ENCODE measurements at places on chromosomes 1 and 21. TPM values are rescaled to one million over a fixed set of nuclear protein-coding genes. Genes with fewer than 3 reads are reported as not detected.

GRCh38 chr1:33332357-33332789 lies 11.5 kb upstream of the A3GALT2 start:
- H3K4me3 ChIP-seq = no peak overlapping the region
- no peak for DNase-seq
- peaks cover 67% of the 10 kb centered on the region for H3K4me1 ChIP-seq
- peaks cover 58% of the 10 kb centered on the region for H3K36me3 ChIP-seq
- no peaks in the 10 kb centered on the region for H3K27me3 ChIP-seq

DNA sequence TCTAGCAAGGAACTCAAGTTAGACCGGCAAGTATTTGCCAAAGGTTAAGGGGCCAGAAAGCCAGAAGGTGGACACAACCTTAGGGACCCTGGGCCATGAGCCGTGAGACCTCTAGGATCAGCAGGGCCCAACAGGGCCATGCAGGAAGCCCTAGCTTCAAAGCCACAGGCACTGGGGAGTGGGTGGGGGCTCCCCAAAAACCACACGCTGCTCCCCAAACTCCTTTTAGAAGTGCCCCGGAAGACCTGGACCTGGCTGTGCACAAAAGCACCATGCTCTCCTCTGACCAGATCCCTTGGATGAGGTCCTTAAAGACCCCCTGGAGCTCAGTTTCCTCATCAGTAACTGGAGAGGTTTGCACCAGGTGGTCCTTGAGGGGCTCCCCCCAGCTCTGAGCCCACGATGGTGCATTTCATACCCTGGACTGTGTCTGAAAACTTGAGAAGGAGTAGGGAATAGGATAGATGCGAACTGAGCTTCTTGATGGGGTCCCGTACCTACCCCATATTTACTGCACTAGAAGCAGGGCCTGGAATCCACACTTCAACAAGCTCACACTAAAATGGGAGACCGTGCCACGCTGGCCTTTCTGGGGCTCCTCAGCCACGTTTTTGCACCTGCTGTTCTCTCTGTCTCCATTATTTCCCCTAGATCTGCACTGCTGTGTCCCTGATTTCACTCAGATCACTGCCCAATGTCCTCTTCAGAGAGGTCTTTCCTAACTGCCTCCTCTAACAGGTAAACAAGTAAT lies 40.6 kb upstream of the LBR start:
- H3K4me1 ChIP-seq = no peaks in the 10 kb centered on the region
- H3K27me3 ChIP-seq = no peaks in the 10 kb centered on the region
- peak overlapping the region; percentile 39 for H3K4me3 ChIP-seq
- no peak overlapping the region for H3K27ac ChIP-seq
- no peaks in the 10 kb centered on the region for H3K36me3 ChIP-seq
- DNase-seq = no peak

OR13G1 gene
- not detected for total RNA-seq

DNA sequence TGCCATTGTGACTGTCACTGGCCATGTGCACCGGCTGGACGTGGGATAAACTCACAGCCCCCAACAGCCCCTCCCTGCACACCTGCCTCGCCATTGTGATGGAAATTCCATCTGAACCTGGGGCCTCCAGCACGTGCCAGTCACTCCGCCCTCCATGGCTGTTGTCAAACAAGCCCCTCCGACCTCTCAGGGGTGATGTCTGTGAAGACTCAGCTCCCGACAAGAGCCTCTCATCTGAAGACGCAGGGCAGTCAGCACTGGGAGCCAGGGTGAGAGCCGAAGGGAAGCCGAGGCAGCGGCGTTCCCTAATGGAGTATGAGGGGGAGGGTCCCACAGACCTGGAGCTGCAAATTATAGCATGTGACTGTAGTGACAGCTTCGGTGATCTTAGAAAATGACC lies 1.4 kb upstream of the KRTAP10-2 start:
- H3K27me3 ChIP-seq = no peaks in the 10 kb centered on the region
- no peak overlapping the region for H3K4me3 ChIP-seq
- no peaks in the 10 kb centered on the region for H3K4me1 ChIP-seq
- no peak overlapping the region for H3K27ac ChIP-seq
- H3K36me3 ChIP-seq = no peaks in the 10 kb centered on the region

NOC2L gene
- total RNA-seq = 54.0 TPM

MYCL gene
- 1.8 TPM for total RNA-seq

- H3K36me3 ChIP-seq = no peaks in the 10 kb centered on the region
- H3K27ac ChIP-seq = no peak overlapping the region
- no peaks in the 10 kb centered on the region for H3K4me1 ChIP-seq
- H3K27me3 ChIP-seq = no peaks in the 10 kb centered on the region
- H3K4me3 ChIP-seq = no peak overlapping the region
Observed at GRCh38 chr1:246695136-246695535, 29.1 kb upstream of the SCCPDH start.

- H3K4me1 ChIP-seq = no peaks in the 10 kb centered on the region
- H3K27ac ChIP-seq = peak within 1 kb of the TSS; percentile 69
- DNase-seq = no peak
- no peaks in the 10 kb centered on the region for H3K36me3 ChIP-seq
Observed at GRCh38 chr1:69567652-69568420, at the start of gene LRRC7. Gene LRRC7, plus strand, starts transcription at chr1:69567922. Its CDS starts 718 bp downstream, at chr1:69568640.

CACHD1 gene
- total RNA-seq = 7.4 TPM

ADAM30 gene
- total RNA-seq = not detected

- no peak overlapping the region for H3K27ac ChIP-seq
- H3K36me3 ChIP-seq = no peaks in the 10 kb centered on the region
- no peak for DNase-seq
- peaks cover 19% of the 10 kb centered on the region for H3K4me1 ChIP-seq
- no peak overlapping the region for H3K4me3 ChIP-seq
- no peaks in the 10 kb centered on the region for H3K27me3 ChIP-seq
Observed at GRCh38 chr1:110310300-110310699, 28.9 kb upstream of the RBM15 start.

DNA sequence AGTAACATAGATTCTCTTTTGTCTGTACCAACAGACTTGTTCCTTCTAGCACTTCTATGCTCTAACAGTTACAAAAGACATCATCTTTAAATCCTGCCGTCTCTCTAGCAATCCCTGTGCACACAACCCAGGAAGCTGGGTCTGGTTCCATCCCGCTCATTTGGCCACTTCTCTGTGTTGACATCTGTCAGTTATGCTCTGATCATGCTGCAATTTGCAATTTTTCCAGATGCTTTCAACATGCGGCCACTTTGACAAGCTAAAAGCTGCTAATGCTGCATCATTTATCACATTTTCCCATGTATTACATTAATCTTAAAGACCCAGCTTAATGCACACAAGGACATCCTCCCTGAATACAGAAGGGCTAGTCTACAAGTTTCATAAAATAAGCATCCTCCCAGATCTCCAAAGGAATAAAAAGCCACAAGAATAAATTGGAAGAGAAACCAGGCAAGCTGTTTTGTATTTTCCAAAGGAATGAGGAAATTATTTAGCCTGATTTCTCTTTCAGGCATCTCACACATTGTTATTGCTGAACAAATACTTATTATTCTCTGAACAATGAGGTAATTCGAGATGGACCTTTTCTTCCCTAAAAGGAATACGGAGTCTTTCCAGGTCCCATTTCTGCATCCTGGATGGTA lies 19.0 kb upstream of the LRRC52 start:
- no peaks in the 10 kb centered on the region for H3K27me3 ChIP-seq
- H3K36me3 ChIP-seq = no peaks in the 10 kb centered on the region
- H3K27ac ChIP-seq = no peak overlapping the region
- no peak for DNase-seq
- no peak overlapping the region for H3K4me3 ChIP-seq

CCDC27 gene
- not detected for total RNA-seq

- peaks cover 85% of the 10 kb centered on the region for H3K4me1 ChIP-seq
- no peak for DNase-seq
- no peaks in the 10 kb centered on the region for H3K27me3 ChIP-seq
- peak overlapping the region; percentile 81 for H3K27ac ChIP-seq
Observed at GRCh38 chr1:203525685-203526084, 31.7 kb downstream of the OPTC start.

DNA sequence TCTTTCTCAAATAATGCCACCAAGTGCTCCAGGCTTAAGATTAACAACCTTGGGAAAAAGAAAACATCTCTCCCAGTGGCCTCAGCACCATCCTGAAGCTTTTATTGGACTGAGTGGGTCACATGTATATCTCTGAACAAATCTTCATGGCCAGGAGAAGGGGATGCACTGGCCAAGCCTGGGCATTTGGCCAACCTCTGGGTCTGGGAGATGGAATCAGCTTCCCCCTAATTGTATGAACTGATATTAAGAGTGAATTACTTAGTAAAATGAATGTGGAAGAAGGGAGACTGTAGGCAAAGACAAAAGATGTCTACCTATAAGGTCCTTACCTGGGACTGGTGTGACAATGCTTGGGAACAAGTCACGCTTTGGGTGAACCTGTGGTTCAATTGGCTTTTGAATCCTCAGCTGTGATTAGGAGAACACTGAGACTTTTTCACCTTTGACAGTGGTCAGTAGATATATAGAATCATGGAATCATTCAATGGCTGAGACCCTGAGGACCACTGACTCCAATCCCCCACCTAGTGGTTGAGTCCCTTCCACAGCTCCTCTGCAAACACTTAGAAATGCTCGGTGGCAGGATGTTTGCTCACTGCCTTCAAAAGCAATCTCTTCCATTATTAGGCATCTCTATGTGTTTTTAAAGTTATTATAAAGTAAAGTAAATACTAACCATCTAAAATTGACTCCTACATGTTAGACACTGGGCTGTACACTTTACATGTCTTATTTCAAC lies 102.6 kb upstream of the ATP1A1 start:
- no peaks in the 10 kb centered on the region for H3K36me3 ChIP-seq
- H3K4me3 ChIP-seq = no peak overlapping the region
- DNase-seq = no peak

DNA sequence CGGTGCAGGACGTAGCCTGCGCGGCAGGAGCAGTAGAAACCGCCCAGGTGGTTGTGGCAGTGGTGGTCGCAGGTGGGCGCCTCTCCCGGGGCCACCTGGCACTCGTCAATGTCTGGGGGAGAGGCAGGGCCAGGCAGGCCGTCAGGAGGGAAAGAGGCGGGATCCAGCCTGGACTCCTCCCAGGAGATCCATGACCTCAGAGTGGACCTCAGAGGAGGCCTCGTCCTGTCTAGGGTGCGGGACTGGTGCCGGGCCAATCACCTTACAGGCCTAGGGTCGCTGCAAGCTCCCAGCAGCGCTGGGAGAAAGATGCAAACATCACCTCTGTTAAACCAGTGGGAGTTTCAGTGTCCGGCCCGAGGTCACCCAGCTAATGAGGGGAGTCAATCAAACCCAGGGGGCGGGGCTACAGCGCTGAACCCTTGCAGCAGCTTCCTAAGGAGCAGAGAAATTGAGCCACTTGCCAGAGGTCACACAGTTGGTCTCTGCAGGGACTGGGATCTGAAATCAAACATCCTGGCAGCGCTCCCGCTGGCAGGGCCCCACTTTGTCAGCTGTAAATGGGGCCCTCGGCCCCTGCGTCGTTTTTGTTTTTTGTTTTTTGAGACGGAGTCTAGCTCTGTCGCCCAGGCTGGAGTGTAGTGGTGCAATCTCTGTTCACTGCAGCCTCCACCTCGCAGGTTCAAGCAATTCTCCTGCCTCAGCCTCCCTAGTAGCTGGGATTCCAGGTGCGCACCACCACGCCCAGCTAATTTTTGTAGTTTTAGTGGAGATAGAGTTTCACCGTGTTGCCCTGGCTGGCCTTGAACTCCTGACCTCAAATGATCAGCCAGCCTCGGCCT lies 1.4 kb downstream of the MASP2 start:
- no peak overlapping the region for H3K4me3 ChIP-seq
- DNase-seq = no peak
- no peak overlapping the region for H3K27ac ChIP-seq
- H3K36me3 ChIP-seq = no peaks in the 10 kb centered on the region

DNA sequence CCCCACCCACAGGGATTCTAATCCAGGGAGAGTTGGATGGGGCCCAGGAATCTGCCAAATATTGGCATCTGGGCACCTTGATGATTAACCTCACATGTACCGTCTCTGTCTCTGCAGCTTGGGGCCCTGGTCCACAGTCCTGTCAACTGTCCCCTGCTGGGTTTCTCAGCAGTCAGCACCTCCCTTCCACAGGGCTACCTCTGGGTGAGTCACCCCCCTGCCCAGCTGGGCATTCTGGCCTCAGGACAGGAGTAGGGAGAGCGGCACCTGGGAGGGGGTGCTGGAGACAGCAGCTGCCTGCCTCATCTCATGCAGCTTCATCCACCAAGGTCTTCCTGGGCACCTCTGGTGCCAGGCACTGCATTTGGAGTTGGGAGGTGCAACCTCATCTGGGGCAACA lies 100.6 kb upstream of the ACTL8 start:
- H3K36me3 ChIP-seq = no peaks in the 10 kb centered on the region
- H3K4me1 ChIP-seq = no peaks in the 10 kb centered on the region
- DNase-seq = no peak
- H3K27ac ChIP-seq = no peak overlapping the region
- H3K4me3 ChIP-seq = no peak overlapping the region

DNA sequence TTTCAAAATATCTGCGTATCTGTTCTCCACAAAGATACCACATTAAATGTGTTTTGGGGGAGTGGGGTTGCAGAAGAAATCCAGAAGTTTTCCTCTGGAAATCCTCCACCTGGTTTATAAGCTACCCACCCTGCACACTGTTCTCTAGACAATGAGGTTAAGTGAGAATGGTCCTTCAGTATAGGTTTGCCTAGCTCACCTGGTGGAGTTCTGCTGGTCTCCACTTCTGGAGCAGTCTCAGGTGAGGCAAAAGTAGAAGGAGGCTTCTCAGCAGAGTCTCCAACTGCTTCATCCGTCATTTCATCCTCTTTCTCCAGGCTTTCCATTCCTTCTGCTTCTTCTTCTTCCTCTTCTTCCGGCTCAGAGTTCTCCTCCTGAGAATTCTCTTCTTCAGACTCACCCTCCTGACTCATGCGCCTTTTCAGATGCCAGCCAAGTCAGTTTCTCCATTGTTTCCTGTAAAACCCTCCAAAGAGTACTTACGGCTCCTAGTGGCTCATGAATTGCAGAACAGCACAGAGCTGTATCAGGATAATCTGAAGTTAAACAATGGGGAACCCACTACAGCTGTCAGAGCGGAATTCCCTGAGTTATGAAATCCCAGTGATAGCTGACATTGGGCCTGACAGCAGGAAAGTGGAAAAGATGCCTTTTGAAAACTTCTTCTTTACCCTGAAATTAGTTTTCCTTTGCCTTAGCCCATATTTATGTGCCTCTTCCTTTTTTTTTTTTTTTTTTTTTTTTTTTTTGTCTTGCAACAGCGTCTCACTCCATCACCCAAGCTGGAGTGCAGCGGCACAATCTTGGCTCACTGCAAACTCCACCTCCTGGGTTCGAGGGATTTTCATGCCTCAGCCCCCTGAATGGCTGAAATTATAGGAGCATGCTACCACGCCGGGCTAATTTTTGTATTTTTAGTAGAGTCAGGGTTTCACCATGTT lies 38.5 kb downstream of the MSTO1 start:
- H3K36me3 ChIP-seq = no peaks in the 10 kb centered on the region
- H3K27me3 ChIP-seq = no peaks in the 10 kb centered on the region
- H3K27ac ChIP-seq = no peak overlapping the region
- H3K4me3 ChIP-seq = no peak overlapping the region
- DNase-seq = no peak
- no peaks in the 10 kb centered on the region for H3K4me1 ChIP-seq
